ENCODE measurements at places on chromosomes 6 and 20.

DNA sequence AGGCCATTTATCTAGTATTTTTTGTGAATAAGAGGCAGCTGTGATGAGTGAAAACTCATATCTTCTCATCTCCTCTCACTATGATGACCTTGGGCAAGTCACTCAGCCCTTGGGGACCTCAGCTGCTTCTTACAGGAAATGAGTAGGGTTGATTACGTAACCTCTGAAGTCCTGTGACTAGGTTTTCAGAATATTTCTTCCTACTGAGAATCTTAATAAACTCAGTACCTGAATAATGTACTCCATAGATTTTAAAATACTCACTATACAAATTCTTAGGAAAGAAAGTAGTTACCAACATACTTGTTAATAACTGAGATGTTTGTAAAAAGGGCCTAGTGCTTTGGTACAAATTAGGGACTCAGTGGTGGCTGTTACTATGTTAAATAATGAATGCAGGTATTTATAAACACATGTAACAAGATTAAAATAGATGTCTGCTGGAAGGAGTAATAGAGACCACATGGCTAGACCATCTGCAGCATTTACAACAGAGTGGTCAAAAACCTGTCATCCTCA is 60.9 kb downstream of the RPRD1B start:
- peak; percentile 6 for DNase-seq

GRCh38 chr6:151293688-151294016 is 53.9 kb downstream of the AKAP12 start:
- DNase-seq = no peak

GRCh38 chr6:149723771-149724417 is 6.0 kb upstream of the LATS1 start:
- DNase-seq = peak; percentile 22

DNA sequence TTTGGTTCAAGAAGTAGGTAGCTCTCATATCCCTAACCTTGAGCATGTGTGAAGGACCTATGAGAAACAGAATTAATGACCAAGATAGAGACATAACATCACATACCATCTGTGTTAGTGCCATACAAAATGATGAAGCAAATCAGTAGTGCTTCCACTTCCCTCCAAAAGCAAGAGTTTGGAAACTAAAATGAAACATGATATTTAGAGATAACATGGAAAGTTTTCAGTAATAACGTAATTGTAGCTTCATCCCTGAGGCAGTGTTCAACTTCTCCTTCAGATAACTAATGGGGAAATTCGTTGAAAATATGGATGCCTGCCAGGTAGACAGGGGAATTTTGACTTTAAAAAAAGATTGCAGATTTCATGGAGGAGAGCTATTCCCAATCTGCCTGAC is 248.4 kb upstream of the IRAK1BP1 start:
- no peak for DNase-seq

DNA sequence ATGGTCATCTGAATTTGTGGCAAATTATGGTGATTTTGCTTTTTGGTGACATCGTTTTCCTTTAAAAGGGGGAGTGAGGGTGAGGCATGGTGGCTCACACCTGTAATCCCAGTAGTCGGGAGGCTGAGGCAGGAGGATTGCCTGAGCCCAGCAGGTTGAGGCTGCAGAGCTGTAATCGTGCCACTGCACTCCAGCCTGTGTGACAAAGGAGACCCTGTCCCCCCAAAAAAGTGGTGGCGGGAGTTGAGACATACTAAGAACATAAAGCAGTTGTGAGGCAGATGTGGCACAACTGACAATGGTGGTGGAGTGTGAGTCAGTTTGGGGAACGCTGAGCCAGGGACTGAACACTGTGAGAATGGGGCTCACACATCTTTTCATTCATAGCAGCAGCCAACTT is 45.5 kb downstream of the ADNP start:
- no peak for DNase-seq

DNA sequence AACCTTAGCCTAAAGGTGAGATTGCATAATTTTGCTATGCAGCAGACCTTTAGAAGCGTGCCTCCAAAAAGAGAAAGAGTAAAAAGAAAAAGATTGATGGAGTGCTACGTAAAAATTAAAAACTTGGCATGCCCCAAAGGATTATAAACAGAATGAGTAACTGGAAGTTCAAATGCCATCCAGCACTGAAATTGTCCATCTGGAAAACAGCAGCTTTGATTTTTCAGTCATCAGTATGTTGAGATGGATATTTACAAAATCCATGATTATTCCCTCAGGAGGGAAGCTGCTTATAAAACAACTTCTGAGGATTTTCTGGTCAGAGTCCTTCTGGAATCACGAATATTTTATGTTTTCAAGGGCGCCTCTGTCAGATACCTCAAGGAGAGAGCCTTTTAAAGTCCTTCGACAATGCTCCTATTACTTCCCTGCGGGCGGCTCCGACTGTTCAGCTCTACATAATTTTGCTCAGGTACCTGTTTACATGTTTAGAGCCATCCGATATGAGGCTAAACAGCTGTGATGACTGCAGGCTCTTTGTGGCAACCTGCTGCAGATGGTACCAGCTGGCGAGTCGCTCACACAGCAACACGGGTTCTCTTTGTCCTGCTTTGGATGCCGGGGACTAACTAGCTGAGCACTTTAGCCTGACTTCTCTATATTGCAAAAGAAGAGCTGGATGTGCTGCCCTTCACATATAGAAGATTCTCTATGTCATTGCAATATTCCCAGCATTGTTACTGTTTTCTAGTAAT is 83.3 kb downstream of the RCAN2 start:
- DNase-seq = no peak

GRCh38 chr6:151911401-151911800 is 103.9 kb downstream of the ESR1 start:
- DNase-seq = no peak

DNA sequence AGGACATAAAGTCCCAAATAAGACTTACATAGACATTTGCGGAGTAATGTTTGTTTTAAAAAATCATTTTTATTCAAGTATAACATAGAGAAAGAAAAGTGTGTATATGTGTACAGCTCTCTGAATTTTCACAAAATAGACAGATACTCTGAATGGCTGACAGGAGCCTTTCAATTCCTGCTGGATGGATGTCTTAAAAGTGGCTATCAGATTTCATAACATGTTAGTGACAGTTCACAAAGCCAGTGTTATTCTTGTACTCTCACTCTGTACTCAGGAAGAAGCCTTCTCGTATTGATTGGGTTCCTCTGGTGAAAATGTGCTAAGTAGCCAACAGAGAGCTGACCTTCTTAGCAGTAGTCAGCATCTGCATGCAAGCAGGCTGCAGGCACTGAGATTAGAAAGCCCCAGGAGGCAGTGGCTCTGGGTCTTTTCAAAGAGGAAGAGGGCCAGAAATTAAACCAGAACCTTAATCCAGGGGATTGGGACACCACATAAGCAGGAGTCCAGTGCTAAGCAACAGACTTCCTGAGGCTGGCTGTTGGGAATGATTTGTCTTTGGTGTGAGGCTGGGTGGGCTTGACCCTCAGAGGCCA is 19.7 kb downstream of the SLC17A4 start:
- DNase-seq = no peak

DNA sequence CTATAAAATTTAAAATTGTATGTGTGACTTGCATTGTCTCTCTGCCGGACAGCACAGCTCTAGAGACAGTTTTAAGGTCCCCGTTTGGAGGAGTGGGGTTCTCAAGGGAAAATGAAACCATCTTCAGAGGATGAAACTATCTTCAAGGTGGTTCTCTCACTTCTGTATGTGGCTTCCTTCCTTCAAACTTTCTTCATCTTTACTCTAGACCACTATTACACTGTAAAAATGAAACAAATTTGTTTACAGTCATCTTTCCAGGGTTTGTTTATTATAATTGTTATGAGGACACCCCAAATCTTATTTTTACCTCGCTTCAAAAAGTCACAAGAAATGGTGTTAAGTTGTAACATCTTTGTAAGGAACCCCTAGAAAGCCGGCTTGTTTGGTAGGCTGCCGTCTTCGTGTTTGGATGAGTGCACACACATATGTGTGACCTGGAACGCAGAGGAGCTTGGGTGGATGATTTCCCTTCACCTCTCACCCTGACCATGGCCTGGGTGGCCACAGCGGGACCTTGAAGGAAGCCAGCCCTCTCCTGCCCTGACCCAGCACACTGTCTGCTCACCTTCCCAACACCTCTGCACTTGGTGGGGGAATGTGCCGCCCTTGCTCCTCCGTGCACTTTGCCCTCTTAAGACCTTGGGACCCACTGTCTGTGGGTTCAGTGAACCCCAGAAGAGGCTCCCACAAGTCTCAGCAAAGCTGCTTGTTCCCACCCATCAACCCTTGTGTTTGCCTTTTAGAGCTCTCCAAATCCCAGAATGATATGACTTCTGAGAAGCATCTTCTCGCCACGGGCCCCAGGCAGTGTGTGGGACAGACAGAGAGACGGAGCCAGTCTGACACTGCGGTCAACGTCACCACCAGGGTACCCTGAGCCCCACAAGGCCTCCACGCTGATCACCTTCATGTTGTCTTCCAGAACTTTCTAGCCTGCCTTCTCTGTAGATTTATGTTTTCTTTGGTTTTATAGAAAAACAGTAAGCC is 67.8 kb downstream of the SYTL3 start:
- DNase-seq = no peak

DNA sequence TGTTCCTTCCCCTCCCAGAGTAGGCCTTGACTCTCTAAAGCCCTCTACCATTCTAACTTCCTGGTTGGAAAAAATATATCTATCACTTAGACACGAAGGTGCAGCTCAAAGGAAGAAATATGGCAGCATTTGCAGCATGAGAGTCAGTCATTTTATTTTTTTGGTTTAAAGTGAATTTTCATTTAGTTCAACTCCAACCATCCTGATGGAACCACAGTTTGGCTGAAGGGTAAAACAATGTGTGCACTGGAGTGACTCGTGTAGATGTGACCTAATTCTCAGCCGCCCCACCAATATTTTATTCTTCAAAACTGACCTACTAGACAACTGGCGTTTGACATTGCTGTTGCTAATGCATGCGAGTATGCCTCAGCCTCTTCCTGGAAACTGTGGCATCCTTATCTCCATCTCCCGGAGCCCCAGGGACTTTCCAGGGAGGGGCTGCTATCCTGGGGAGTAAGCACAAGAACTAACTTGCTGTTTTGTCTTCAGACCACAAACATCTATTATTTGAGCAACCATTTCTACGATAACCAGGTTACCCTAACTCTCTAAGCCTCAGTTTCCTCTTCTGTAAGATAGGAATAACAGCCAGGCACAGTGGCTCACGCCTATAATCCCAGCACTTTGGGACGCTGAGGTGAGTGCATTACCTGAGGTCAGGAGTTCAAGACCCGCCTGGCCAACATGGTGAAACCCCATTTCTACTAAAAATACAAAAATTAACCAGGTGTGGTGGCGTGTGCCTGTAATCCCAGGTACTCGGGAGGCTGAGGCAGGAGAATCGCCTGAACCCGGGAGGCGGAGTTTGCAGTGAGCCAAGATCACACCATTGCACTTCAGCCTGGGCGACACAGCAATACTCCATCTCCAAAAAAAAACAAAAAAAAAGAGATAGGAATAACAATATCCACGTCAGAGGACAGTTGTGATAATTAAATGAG is 148.7 kb upstream of the JARID2 start:
- DNase-seq = no peak

All from activated CD4-positive, alpha-beta T cell treated with anti-CD3 and anti-CD28 coated beads, Interleukin-2, amount 50 U/mL, for 1 hour (primary cell).